Left hindlimb (tissue), 1 donor: ENCODE measurements at places on chromosomes 13 and 19.

DNA sequence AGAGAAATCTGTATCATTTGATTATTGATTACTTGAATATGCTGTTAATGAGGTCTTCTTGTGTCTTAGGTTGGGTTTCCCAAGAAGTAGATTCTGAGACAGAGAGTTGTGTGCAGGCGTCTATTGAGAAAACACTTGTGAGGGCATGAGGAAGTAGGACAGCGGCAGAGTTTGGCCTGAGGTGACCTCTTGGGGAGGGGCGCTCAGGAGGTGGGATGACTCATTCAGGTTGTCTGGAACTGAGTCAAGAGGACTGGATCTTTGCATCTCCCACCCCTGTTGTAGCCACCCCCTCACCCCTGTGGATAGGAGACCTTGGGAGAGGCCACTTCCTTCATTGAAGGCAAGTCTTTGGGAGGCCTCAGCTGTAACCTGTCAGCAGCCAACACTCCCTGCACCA is 35.2 kb upstream of the WDFY2 start:
- DNase-seq = no peak

DNA sequence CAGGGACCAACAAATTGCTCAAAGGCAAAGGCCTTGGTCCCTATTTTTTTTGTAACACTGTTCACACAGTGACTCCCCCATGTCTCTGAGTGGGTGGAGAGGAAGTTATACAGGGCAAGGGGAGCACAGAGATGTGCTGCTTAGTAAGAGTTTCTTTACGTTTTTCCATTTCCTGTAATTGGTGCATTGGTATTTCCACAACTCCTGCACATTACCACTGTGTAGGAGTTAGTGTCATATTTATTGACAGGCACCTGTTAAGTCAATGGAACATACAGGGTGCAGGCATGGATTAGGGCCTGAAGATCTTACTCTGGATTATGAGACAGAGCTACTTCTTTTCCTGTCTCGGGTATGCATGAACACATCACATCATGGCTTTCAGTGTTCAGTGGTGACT is 45.2 kb downstream of the SOX21 start:
- no peak for DNase-seq

- DNase-seq = no peak
Measured at GRCh38 chr13:113598481-113598880, 13.9 kb downstream of the TFDP1 start.

DNA sequence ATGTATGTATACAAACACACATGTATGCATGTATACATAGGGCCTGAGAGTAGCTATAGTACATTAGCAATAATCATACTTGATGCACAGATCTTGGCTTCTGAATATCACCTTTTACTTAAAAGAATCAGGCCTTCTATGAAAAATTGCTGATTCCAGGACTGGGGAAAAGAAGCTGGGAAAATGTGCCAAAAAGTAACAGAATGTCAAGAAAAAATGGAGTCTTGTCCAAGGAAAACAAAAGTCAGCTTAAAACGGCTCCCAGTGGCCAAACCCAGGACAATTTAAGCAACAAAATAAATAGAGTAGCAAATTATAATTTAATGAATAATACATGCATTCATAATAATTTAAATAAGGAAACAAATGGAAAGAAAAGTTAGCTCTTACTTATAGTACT is 2104.9 kb downstream of the PCDH9 start:
- DNase-seq = no peak

- DNase-seq = no peak
Measured at GRCh38 chr13:47036294-47037008, 139.6 kb upstream of the HTR2A start.

GRCh38 chr19:13909430-13909829 is 3.4 kb downstream of the CC2D1A start:
- DNase-seq = no peak

DNA sequence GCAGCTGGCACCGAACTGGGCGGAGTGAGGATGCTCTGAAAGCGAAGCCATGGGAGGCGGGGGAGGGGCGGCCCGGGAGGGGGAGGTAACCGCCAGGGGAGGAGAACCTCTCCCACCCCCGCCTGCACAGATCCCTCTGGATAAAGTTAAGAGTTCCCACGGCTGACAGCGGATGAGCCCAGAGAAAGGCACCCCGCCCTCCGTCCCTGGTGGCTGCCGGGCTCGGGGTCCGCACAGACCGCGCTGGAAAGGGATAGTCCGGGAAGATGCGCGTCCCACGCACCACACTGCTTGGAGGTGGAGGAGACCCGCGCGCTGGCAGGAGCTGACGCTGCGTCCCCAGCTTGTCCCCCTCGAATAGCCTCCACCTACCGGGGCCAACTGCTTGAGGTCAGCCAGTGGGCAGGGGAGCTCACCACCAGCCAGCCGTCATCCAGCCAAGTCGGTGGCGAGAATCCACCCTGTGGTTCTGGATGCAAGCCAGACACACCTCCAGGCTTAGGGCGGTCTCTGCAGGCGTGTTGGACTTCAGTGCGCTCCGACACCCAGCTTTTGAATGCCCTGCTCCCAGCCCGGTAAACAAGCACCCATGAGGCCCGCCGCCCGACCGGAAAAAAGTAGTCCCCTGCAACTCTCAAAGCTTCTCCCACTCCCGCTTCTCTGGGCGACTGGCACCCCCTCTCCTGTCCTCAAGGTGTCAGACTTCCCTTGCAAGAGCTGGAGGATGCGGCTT is at the start of gene TRPC4:
TSS of gene TRPC4 (minus strand) at position 17 of the 733 bp plus-strand sequence. CDS start 86,439 bp downstream, outside the sequence.
- peak; percentile 68 for DNase-seq
